ENCODE measurements at places on chromosomes 5 and 9.

DNA sequence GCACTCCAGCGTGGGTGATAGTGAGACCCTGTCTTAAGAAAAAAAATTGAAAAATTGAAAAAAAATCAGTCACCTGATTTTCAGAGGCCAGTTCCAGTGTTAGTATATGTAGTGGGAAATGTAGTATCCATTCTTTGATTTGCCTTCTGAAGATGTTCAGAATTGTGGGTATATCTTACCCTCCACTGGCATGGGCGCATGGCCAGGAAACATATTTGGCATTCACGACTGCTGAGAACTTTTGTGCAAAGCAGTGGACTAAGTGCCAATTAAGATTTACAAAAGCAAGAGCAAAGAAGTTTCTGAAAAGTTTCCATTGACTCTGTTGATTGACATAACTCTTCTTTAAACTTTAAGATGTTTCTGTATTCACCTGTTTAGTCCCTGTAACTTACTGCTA is 2.4 kb downstream of the CAVIN4 start:
- DNase-seq: no peak

GRCh38 chr5:38666668-38667498 is 110.4 kb upstream of the LIFR start:
- DNase-seq: no peak

GRCh38 chr9:127833555-127833954 is 20.9 kb downstream of the ENG start:
- no peak for DNase-seq

GRCh38 chr9:129418451-129418850 is 202.4 kb downstream of the C9orf50 start:
- DNase-seq: no peak

DNA sequence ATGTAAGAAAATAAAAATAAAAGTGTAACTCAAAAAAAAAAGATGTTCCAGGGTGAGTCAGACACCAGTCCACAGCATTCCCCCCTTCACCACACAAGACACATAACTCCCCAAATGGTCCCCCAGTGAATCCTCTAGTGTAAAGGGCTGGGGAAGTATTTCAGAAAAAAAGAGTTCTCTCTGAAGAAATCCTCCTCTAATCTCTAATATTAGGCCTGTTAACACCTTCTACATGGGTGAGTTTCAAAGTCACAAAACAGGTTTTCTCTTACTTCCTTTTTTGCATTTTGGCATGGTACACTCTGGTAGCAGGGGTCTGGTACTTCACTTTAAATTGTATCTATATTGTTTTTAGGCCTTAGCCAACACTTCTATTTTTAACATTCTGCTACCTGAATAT is 28.2 kb downstream of the RNF145 start:
- no peak for DNase-seq

- no peak for DNase-seq
Observed at GRCh38 chr5:100519075-100519474, 16.1 kb upstream of the FAM174A start.

GRCh38 chr5:10218658-10219057 is 31.0 kb downstream of the ATPSCKMT start:
- DNase-seq: no peak

DNA sequence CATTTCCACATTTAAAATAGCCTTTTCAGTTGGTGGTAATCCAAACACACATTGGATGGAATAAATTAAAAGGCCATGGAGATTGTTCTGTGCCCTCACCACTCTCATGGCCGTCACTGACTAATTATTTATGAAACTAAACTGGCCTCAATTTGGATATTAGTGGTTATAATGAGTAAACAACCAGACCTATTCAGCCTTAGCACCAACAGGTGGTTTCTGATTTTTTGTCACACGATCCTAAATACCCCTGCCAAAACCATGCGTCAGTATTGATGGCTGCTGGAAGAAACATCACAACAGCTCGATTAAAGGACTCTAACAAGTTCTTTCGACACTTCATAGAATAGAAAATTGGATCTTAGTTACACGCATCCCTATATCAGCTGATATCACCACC is 276.0 kb upstream of the DAP start:
- no peak for DNase-seq

DNA sequence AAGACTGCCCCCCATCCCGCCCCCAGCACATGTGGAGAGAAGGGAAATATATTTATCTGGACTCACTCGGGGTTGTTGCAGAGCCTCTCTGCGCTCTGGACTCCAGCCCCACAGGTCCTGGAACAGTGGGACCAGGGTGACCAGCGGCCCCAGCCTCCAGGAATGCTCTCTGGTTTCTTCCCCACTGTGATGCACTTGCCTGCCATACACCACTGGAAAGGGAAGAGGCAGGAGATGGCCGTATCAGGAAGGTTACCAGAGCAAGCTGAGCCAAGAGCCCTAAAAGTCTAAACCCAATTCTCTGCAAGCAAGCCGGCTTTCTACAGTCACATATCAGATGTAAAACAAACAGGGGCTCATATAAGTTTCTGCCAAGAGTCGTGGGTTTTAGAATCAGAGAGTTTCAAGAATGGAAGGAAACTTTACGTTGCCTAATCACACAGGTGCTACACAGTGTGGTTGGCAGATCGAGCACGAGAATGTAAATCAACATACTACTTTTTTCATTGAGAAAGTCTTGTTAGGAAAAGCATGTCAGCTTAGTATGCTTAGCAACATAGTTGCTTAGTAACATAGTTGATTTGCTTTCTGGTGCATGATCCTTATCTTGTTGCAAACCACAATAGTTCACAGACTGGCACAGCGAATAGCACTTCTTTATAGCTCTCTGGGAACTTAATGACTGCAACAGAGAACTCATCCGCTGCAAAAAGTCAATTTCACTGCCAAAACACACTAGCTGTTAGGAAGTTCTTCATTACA is 201.2 kb downstream of the TARS1 start:
- DNase-seq: no peak

GRCh38 chr5:59724482-59725391 is 168.8 kb downstream of the PDE4D start:
- DNase-seq: no peak

DNA sequence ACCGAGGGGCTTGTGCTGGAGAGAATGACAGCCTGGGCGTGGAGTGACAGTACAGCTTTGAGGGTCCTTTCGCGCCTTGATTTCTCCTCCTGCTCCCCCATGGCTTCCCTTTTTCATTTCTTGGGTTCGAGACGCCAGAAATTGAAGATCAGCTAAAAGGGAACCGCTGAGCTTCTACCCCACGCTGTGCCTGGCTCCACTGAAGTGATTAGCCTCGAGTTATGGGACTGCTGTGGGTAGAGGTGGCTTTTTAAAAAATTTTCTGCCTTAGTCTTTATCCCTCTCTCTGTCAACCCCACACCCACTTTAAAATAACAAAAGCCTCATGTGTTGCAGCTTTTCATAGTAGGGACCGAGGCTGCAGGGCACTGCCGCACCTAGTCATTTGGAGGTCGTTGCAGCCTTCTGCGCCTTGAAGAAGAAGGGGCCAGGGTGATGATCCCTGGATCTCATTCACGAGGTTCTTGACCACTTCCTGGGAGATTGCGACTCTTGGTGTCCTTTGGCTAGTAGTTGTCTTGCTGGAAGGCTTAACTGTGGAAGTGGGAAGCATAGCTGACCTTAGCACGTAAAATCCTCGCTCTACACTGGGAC is 603 bp downstream of the PPIP5K2 start:
- DNase-seq: no peak

DNA sequence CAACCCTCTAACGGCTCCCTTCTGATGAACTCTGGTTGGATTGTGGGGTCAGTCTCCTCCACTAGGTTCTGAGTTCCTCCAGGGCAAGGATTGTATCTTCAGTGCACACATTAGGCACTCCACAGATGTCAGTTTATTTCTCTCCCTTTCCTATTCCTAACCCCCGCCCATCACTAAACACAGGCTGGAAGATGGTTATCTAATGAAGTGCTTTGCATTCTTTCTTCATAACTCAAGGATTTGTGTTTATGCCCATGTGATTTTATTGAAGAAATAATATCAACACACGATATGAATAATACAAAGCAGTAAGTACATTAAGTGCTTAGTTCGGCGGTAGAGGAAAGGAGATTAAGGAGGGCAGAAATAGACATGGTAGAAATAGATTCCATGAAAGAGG is 4.4 kb upstream of the CREBRF start:
- no peak for DNase-seq

DNA sequence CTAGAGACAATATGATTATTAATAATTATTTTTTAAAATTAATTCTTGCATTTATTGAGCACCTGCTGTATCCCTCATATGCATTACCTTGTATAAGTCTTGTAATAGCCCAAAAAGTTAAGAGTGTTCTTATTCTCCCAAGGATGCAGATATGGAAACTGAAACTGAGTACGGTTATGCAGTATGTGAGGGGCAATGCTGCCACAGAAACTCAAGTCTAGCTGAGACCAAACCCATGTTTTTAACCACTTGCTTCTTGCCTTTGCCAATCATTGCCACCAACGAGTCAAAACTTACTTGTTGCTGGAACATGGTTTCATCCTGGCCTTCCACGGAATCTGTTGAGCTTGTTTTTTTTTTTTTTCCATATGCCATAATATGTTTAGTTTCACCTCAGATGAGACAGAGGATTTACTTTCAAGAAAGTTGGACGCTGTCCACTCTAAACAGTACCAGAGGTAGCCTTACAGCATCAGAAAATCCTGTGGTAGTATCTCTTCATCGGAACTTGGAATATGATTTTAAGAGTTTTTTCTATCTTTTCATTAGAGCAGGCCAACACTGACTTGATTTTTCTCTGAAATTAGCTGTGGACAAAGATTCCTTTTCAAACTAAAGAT is 27.9 kb downstream of the DOCK8 start:
- no peak for DNase-seq

GRCh38 chr5:61298066-61298465 is 34.0 kb upstream of the ZSWIM6 start:
- no peak for DNase-seq

GRCh38 chr5:125600559-125600958 is 822.6 kb upstream of the GRAMD2B start:
- no peak for DNase-seq

- no peak for DNase-seq
Observed at GRCh38 chr5:66713998-66714397, 117.8 kb downstream of the MAST4 start.

GRCh38 chr9:91502913-91503672 is 79.5 kb upstream of the NFIL3 start:
- DNase-seq: no peak

DNA sequence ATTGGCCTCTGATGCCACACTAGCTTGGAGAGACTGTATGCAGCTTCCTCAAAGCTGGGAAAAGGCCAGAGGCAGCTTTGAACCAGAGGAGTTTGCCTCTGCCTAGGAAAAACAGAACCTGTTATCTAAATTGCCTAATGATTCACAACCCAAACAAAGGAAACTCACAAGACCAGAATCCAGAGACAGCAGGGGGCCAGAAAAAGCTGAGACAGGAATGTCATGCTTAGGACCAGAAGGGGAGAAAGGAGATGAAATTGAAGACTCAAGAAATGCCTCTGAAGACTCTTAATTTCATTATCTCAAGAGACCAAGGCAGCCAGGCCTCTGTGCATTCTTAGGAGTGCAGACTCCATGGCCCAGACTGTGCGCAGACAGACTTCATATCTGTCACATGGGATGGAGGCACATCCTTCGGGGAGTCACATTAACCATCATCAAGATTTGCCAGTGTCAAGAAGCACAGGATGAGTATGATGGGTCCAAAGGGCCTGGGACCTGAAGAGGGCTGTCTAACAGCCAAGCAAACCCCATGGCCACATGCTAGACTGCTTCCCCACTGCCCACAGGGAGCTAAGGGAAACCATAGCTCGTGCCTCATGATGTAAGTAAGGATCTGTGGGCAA is 57.3 kb downstream of the ARSB start:
- no peak for DNase-seq

DNA sequence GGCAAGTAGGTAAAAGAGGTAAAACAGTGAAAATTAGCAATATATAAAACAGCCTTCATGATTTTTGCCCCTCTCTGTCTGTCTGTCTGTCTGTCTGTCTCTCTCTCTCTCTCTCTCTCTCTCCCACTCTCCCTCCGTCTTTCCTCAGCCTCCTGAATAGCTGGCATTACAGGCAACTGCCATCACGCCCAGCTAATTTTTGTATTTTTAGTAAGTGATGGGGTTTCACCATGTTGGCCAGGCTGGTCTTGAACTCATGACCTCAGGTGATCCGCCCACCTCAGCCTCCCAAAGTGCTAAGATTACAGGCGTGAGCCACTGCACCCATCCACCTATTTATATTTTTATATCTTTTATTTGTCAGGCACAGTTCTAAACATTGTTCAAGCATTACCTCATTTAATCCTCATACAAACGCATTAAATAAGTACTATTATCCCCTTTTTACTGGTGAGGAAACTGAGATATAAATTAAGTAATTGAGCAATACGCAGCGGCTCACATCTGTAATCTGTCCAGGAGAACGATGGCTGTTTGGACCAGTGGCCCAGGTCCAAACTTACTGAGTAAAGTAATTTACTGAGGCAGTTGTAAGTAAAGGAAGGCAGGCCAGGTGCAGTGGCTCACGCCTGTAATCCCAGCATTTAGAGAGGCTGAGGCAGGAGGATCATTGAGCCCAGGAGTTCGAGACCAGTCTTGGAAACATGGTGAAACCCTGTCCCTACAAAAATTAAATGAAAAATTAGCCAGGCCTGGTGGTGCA is 60.9 kb downstream of the UBE2R2 start:
- DNase-seq: no peak

- no peak for DNase-seq
Observed at GRCh38 chr9:75993434-75993833, 103.0 kb downstream of the PCSK5 start.

GRCh38 chr9:117403848-117404247 is 11.0 kb downstream of the ASTN2 start:
- no peak for DNase-seq

GRCh38 chr5:35963381-35963843 is 25.0 kb upstream of the CAPSL start:
- DNase-seq: no peak

- no peak for DNase-seq
Observed at GRCh38 chr9:17491780-17492179, 87.1 kb upstream of the SH3GL2 start.

DNA sequence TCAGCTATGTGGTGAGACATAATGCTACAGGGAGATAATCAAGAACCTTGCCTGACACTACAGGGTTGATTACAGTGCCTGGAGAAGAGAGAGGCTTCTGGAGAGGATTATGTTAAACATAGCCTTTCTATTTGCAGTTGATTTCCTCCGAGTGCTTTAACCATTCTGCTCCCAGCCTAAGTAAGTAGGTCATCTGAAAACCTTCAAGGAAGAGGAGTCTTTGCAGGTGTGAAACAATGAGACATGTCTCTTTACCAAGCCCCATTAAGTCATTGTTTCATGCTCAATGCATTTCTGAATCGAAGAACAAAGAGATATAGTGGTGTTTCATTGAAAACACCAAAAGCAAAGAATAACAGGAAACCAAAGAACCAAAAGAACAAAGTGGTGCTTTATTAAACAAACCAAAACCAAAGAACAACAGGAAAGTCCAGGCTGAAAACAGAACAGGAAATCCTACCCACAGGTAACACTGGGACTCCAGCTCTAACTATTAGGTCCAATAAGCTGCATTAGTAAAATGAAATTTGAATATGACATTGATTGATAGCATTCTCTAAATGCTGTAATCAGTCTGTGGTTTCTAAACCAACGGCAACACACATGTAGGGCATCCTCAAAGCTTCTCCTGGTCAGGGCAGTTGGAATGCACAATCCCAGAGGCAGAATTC is 113.3 kb upstream of the SPATA31D4 start:
- DNase-seq: no peak
